Right atrium auricular region (tissue), 2 donors: ENCODE measurements at places on chromosomes 4 and X. TPM values are rescaled to one million over a fixed set of nuclear protein-coding genes. Genes with fewer than 3 reads are reported as not detected.

GUCY1A1 gene
- 52.5 TPM for total RNA-seq

GRCh38 chrX:118355225-118355920 is 9.5 kb downstream of the WDR44 start:
- DNase-seq: no peak

CXCL8 gene
- total RNA-seq: 2.6 TPM

GRCh38 chr4:3010998-3011397 is 47.6 kb downstream of the GRK4 start:
- DNase-seq: no peak

DNA sequence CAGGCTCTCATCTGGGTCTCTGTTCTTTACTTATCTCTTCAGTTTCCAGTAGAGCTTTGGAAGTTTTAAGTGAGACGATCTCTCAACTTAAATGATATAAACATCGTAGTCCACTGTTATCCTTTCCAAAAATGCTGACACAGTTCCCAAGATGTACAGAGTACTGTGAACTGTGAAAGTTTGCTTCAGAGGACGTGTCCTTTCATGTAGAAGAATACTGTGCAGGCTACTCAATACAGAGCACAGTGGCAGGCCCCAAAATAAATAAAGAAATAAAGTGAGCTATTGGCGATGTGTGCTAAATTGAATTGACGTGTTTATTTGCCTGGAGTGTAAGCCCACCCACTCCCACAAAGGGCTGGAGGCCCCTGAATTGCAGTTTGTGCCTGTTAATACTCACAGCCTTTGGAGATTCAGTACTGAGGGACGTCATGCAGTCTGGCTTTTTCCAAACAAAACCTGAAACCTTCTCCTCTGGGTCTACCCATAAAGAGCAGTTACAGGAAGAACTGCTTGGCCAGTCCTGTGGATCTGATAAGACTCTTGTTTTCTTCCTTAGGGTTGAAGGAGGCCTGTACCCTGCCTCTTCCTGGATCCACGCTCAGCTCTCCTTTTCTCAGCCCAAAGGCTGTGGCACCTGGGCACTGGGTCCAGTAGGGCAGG is 66.1 kb downstream of the SOWAHB start:
- no peak for DNase-seq

- DNase-seq: no peak
These were observed 1579.3 kb downstream of the C4orf33 start for GRCh38 chr4:130675266-130675665.

GRCh38 chrX:7444967-7445366 is 297.0 kb upstream of the PUDP start:
- DNase-seq: no peak

DNA sequence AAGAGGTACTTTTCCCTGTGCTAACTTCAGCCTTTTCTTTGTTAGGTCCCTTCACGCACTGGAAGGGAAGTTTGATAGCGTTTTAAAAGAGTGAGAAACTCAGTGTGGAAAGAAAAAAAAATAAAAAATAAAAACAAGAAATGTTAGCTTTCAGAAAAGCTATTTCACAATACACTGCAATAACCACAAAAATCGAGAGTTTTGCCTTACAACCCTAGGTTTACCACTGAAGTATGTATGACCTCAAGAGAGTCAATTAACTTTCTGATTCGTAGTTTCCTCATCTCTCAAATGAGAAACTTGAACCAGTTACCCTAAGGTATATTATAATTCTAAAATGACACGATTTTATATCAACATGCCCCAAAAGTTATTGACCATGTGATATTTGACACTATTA is 93.9 kb upstream of the JADE1 start:
- DNase-seq: no peak

NXF2 gene
- not detected for total RNA-seq

DNA sequence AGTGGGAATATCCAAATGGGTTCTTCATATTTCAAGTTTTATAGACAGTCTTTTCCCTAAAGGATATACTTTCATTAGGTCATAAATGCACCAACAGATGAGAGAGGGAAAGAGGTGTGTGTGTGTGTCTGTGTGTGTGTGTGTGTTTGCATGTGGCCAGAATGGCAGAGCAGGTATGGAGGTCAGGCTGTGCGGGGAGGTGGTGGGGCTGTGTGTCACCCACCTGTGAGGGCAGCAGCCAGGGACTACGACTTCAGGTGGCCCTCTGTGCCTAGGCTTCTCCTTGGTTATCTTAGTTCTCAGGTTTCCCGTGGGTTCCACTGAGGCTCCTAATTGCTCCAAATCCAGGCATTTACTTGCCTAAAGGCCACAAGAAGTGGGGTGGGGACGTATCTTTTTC is 14.6 kb downstream of the HAND2 start:
- no peak for DNase-seq

UNC5C gene
- total RNA-seq: 3.8 TPM

- DNase-seq: no peak
These were observed 2.6 kb downstream of the RGN start for GRCh38 chrX:47080915-47081236.

- DNase-seq: peak; percentile 73
These were observed 36.9 kb downstream of the STARD8 start for GRCh38 chrX:68684291-68684918.

DNA sequence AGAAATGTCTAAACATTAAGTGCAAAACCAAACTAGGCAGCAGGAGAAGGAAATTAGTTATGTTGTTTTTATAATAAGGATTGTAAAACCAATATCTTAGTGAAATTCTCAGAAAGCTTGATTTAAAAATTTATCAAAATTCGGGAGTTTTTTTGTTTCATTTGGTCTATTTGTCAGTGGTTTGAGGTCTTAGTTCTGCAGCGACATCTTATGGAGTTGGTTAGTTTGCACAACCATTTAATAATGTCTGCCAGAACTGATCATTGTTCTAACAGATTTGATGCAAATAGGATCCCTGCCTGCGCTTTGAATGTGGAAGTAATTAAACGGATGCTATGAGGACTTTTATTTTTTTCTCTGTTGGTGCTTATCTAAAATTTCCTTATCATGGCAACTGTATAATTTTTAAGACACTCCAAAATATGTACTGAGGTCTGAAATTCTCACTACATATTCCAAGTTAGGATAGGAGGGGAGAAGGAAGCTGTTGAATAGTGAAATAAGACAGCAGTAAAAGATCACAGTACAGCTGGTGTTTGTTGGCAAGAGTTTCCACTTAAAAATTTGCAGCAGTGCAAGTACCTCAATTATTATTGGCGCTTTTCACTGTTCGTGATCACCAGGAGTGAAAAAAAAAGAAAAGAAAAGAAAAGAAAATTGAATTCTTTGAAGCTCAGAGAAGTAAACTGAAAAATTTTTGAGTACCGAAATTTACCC is 2521.4 kb downstream of the ARAP2 start:
- DNase-seq: no peak

TEX11 gene
- not detected for total RNA-seq

GRCh38 chrX:104335756-104336155 is 81.0 kb upstream of the ESX1 start:
- no peak for DNase-seq

ZNF711 gene
- total RNA-seq: 4.7 TPM

SMR3A gene
- total RNA-seq: not detected

OCIAD2 gene
- total RNA-seq: 8.3 TPM

DNA sequence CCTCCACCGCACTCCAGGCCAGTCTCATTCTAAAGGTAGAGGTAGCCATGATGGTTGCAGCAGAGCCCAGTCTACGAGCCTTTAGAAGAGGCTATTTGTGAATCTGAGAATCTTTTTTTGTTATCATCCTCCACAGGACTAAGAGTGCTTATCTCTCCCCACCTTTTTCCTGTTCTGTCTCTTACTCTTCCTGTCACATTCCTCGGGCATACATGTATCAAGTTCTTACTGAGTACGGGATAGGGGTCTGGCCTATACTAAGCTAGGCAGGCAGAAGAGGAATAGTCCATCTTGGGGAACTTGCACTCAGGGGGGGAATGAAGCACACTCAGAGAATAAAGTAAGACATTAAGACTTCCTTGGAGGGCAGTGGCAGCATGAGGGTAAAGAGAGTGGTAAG is 25.7 kb downstream of the LAS1L start:
- no peak for DNase-seq

POU4F2 gene
- not detected for total RNA-seq

DNA sequence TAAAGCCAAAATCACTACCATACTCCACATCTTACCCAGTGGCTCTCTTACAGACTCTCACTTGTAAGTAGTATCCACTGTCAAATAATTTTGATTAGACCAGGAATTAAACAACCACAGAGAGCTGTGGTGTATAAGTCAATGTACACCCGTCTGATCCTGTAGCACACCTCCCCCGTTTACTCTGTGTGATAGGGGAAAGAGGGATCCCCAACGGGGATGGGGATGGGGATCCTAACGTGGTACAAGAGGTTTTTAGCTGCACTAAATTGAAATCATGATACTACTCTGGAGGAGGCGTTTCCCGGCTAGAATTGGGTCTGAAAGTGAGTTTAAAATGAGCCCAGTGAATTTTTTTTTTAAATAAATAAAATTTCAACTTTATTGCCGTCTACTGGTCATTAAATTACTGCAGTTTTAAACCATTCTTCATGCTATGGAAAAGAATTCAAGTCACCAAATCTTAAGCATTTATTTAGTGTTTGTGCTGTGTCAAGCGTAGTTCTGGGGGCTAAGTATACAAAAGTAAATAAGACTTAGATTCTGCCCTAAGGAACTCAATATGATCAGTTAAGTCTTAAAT is 76.6 kb downstream of the INTS12 start:
- no peak for DNase-seq

GRCh38 chr4:105414316-105414715 is 59.5 kb downstream of the PPA2 start:
- no peak for DNase-seq

- DNase-seq: no peak
These were observed 61.3 kb upstream of the UNC5C start for GRCh38 chr4:95610061-95610569.

DNA sequence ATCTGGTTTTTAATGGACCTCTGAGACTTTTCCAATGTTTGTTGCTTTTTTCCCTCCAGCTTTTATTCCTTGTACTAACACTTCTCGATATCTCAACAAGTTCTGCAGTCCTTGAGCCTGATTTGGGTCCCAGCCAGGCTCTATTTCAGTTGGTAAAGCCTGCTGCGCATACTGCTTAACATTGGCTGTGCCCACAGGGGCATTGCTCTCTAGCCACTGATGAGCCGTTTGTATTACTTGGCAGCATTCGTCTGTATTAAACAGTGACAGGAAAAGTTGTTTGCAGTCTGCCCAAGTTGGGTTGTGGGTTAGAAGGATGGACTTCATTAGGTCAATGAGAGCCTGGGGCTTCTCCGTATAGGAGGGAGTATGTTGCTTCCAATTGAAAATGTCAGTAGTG is 59.6 kb upstream of the XAGE1B start:
- no peak for DNase-seq

GRCh38 chr4:74738464-74739143 is 55.7 kb downstream of the BTC start:
- DNase-seq: no peak

DIAPH2 gene
- 12.7 TPM for total RNA-seq

AMER1 gene
- total RNA-seq: 3.5 TPM

- DNase-seq: no peak
These were observed 24.1 kb downstream of the ETDA start for GRCh38 chrX:135275973-135276372.

DNA sequence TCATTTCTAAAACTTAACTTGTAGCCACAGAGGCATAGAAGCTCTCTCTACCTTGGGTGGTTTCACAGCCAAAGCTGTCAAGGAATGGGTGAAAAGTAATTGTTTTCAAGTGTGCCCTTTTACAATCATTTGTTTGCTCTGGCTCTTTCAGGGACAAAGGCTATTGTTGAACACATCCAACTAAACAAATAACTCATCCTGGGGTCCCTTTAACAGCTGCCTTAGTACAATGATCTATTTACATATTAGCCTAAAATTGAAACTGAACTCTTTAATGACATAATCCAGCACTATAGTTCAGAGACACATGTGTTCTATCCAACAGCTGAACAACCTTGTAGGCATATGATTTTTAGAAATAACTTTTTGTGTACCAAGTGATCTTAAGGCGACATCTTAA is 3.7 kb downstream of the HHIP start:
- DNase-seq: no peak

AFF2 gene
- 0.89 TPM for total RNA-seq

DNAAF6 gene
- total RNA-seq: not detected

GRCh38 chrX:113919387-113919786 is 664.5 kb upstream of the HTR2C start:
- DNase-seq: no peak

- DNase-seq: no peak
These were observed 4.6 kb downstream of the GAB1 start for GRCh38 chr4:143341186-143341755.

DNA sequence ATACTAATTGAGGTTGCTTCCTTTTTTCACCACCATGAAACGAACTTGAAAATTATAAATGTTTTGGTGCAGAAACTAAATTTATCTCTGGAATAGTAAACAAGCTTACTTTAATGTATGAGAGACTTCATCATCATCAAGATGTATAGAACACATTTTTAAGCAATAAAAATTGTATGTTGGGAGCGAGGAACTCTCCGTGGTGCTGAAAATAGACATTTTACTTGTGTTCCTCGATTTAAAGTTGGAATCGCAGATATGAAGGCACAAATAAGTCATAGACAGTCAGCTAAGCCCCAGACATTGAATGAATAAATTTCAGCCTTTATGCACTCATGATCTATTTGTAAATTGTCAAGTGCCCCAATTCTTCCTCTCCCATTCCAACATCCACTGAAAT is 310.7 kb downstream of the STK32B start:
- DNase-seq: no peak

DNA sequence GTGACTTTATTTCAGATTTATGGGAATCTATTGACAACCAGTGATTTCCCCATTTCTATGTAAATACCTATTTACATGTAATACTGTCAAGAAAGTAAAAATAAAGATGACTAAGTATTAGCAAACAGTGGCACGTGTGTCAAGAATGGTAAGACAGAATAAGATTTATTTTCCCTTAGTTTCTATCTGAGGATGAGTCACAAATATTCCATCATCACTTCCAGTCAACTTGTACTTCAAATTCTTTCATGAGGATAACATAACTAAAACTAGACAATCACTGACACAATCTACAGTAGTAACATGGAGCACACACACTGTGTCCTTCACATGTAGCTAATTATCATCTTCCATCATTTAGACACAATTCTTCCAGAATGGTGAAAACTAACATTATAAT is 625.3 kb upstream of the PCDH7 start:
- no peak for DNase-seq

DNA sequence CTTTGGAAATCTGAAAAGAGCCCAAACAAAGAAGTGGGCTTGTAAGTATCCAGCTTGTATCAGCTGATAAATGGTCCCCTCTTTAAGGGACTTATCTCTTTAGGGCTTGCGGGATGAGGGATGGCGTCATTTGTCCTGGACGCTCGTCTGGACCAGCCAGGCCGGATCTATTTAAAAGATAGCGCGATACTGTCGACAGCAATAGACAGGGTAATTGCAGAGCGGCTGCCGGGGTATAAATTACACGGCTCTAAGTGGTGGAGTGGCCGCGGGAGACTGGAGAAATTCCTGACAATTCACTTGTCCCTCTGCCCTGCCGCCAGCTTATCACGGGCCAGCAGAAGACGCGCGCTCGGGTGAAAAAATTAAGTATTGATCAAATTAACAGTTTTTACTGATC is 90.7 kb downstream of the FAM53A start:
- no peak for DNase-seq

- peak; percentile 72 for DNase-seq
These were observed at the start of gene CTBP1 for GRCh38 chr4:1248245-1249147. Gene CTBP1, minus strand, starts transcription at chr4:1249130. Its CDS starts 7,799 bp downstream, at chr4:1241331.
